ENCODE measurements at places on chromosomes 2 and 18. TPM values are rescaled to one million over a fixed set of nuclear protein-coding genes. Genes with fewer than 3 reads are reported as not detected.

DNA sequence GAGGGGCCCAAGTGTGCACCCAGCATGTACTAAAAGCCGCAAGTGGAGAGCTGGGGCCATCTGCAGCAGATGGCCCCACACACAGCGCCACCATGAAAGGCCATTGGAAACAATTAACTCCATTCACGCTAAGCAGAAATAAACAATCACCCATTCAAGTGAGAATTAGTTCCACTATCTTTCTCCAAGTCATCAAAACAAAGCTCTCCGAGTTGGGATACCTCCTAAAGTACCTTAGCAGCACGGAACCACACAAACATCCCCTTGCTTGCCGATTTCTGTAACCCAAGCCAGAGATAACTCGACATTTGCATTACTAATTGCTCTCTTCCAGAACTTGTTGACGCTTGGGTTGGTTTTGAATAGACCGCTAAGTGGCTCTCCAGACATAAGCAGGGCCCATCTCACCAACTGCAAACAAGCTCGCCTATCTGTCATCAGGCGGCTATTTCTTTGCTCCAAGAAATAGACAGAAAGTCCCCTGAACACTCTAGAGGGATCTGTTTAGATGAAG lies 840.6 kb upstream of the SALL3 start:
- no peak for DNase-seq

- DNase-seq = no peak
Measured at GRCh38 chr2:238720232-238720672, 127.6 kb upstream of the TWIST2 start.

- DNase-seq = no peak
Measured at GRCh38 chr2:20457661-20458630, 11.1 kb downstream of the RHOB start.

DNA sequence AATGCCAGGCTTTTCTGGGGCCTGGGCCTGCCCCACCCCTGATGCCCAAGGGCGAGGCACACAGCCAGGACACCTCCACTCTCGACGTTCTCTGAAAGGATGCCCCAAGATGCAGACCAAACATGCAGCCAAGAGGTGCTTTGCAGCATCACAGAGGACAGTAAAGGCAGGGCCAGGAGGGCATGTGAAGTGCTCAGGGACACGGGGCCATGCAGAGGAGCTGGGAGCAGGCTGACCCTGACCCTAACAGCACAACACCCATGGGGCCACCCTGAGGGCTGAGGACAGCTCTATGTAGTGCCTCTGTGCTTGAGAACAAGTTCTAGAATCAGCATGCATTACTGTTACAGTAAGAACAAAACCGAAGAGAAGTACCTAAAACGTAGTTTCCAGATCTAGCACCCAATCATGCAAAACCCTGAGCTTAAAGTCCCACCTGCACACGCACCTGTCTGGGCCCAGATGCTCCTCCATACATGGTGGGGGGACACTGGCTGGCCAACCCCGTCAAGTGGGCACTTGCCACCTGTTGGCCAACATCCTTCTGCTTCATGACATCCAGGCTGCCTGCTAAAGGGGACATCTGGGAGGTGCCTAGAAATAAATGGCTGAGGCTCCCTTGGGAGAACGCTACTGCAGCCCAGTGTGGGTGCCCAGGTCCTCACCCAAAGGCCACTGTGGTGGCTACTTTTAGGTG lies 15.4 kb downstream of the HS6ST1 start:
- DNase-seq = no peak

GRCh38 chr2:188604579-188604978 lies 312.9 kb downstream of the GULP1 start:
- no peak for DNase-seq

DNA sequence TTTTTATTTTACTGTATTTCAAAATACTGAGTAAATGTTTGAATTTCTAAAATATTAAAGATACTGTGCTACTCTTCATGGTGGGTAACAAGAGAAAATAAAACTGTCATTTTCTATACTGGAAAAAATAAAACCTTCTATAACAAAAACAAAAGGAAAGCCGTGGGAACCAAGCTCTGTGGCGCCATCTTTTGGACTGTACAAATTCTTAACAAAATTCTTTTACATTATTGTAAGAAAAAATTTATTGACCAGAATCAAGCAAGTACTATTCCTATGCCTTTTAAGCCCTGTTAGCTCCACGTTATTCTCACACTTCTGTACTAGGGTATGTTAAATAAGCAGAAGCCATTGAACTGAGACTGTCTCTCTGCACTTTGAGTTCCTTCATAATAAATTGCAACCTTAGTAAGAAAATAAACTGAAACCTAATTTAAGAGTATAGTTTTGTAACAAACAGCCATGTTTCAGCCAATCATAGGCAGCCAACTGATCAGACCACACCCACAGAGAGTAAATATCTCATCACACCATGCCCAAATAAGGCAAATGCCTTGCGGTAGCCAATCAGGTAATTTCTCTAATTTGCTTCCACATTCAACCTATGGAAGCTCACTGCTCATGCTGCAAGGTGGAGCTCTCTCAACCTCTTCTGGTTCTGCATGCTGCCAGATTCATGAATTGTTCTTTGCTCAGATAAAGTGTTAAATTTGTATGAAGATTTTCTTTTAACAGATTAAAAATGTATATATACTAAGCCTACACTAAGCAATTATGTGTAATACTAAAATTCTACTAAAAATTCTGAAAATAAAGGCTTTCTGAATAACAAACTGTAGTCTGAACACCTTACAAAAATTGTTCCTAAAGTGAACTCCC lies 42.2 kb downstream of the HIBCH start:
- peak; percentile 25 for DNase-seq

DNA sequence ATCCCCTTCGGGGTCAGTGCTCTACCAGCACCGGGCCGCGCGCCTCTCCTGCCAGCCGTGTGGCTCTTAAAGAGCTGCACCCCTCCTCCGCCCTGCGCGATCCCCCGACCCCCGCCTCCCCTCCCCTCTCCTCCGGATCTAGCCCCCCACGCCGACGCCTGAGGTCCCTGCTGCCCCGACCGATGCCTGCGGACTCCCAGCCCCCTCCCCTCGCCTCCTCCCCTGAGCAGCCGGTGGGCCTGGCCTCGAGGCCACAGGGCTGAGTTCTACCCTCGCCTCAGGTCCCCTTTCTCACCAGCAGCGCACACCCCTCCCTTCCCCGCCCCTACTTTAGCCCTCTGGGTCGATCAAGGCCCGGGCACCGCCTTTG lies 5.8 kb upstream of the SIX3 start:
- DNase-seq = no peak

GRCh38 chr2:239152916-239153305 lies 247.9 kb downstream of the HDAC4 start:
- no peak for DNase-seq

DNA sequence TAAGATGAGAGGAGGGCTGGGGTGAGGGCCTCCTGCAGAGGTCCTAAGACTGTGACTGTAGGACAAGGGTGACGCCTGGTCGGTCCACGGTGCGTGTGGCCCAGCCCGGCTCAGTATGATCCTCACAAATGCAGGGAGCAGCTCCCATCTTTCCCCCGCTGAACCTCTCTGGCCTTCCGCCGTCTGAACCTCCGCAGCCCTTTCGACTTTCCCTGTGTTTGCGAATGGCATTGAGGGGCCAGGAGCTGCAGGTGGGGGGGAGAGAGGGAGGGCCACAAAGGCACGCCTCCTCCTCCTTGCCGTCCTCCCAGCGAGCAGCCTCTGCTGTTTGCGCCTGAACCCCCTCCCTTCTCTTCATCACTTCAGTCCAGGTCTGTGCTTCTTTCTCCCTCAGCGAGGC lies 68.6 kb upstream of the PXDN start:
- DNase-seq = no peak

DNA sequence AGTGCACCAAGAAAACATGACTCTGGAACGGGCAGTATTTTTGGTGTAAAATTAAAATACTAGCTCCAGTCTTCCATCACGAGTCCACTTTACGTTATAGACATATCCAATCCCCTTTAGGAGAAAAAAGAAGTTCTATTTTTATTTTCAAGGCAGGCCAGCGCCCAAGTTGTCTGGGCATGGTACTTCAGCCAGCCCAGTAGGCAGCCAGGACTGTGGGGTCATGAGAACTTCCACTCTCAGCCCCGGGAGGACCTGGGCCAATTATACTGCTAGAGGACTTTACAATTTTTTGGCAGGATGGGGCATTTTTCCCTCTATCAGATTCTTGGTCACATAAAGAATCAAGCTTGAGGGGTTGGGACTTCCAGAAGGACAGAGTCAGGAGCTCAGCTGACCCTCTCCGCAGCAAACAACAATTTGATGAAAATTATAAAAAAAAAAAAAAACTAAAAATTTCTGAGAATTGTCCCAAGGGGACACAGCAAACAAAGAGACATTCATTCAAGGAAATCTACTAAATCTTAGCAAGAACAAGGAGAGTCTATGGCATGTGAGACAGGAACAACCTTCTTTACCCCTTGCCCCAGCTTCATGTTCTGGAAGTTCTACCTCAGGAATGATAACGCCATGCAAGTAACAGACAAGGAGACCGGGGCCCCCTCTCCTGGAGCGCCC lies 37.3 kb upstream of the B3GNT2 start:
- no peak for DNase-seq

DNA sequence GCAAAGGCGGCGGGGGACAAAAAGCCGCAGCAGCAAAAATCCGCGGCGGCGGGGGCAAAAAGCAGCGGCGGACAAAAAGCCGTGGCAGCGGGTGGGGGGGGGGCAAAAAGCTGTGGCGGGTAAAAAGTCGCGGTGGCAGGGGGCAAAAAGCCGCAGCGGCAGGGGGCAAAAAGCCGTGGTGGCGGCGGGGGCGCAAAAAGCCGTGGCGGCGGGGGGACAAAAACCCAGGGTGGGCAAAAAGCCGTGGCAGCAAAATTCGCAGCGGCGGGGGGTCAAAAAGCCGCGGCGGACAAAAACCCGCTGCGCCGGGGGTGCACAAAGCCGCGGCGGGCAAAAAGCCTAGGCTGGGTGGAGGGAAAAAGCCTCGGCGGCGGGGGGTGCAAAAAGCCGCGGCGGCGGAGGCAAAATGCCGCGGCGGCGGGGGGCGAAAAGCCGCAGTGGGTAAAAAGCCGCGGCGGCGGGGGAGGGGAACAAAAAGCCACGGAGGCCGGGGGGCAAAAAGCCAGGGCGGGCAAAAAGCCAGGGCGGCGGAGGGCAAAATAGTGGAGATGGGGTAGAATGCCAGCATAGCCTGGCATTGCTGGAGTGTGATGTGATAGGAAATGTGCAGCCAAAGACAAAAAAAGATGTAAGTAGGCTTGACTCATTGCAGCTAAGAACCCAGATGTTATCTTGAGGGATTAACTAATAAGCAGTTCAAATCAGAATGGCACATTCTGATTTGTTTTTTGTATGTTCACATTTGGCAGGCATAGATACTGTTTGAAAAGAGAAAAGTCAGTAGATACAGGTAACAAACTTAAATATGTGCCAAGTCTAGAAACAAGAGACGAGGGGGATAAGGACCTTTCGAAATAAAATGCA lies 1076.3 kb downstream of the RPIA start:
- no peak for DNase-seq

- DNase-seq = peak; percentile 37
Measured at GRCh38 chr2:19358242-19359020, at the start of gene OSR1. TSS of gene OSR1 (minus strand) at chr2:19358623. CDS start at chr2:19353805, 4,818 bp downstream.

- DNase-seq = no peak
Measured at GRCh38 chr18:34957864-34958259, 83.4 kb upstream of the MAPRE2 start.

DNA sequence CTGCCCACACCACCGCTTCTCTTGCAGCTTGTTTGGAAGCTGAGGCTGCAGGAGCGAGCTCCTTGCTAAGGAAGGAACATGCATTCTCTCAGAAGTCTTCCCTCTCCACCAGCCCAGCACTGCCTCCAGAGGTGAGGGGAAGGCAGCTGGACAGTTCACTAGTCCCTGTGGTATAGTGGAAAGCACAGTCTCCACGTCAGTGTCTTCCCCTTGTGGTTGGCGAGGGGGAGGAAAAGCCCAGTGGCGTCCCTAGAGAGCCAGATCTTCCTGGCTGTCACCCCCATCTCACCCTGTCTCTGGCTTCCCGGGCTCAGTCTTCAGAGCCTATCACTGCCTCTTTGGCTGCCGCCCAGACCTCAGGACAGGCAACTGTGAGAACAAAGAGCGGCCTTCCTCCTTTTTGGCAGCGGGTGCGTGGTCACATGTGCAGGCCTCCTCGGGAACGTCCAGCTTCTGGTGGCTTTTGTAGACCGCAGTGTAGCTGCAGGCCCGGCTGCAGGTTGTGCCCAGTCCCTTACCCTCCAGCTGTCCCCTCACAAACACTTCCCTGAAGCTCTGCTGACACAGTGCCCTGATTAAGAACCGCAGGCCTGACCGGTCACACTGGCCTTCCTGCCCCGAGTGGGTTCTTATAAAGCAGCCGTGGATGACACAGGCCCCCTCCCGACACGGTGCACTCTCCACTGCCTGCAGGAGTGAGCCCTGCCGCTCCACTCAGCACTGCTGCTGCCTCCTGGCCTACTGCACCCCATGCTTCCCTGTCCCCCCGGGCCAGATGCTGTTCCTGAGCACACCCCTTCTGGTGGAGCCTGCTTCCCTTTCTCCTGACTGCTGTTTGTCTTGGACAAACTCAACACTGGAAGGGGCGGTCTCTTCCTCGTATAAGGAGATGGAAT lies 90.9 kb downstream of the RNF144A start:
- peak; percentile 96 for DNase-seq

DNA sequence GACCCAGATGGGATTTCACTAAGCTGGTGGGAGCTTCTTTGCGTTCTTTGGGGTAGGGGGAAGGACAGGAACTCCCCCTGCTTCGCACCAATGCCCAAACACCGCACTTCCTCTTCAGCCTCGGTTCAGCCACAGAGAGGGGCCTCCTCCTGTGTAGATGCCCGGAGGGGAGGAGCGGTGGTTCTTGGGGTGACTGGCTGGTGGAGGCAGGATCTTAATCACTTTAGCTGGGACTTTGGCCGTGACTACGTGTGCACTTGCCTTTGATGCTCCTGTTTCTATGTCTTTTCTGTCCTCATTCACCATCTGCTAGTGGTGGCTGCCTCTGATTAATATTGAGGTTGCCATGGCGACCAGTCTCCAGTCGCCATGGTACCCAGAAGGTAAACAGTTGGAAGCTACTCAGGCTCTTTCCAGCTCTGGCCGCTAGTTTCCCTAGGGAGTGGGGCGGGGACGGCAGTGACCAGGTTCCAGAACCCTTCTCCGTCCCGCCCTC lies 1.9 kb downstream of the CNGA3 start:
- no peak for DNase-seq

- no peak for DNase-seq
Measured at GRCh38 chr2:180539541-180539940, 440.9 kb upstream of the UBE2E3 start.

GRCh38 chr2:232076736-232077135 lies 115.2 kb downstream of the DIS3L2 start:
- DNase-seq = no peak

- DNase-seq = no peak
Measured at GRCh38 chr2:11716689-11717321, 29.6 kb upstream of the LPIN1 start.

- no peak for DNase-seq
Measured at GRCh38 chr2:1283871-1284270, 129.4 kb upstream of the TPO start.

TUBA4B gene
- total RNA-seq = not detected

KIF1A gene
- total RNA-seq = 20.3 TPM

CCDC141 gene
- total RNA-seq = 0.18 TPM

RAD51AP2 gene
- total RNA-seq = 0.10 TPM

TCF23 gene
- not detected for total RNA-seq

CARF gene
- total RNA-seq = 5.3 TPM

SERPINB4 gene
- total RNA-seq = not detected

FOXI3 gene
- total RNA-seq = 0.60 TPM

FSIP2 gene
- total RNA-seq = 0.86 TPM
